ENCODE measurements at places on chromosomes 5 and 9.

GRCh38 chr9:19998153-19998552, 209.3 kb upstream of the SLC24A2 start:
- no peak for DNase-seq

GRCh38 chr9:133356391-133357091, at the start of the genes SURF1 and SURF2:
Gene SURF1 (minus strand): TSS chr9:133356487. CDS start chr9:133356453, 34 bp downstream.
Gene SURF2 (plus strand): TSS chr9:133356550. CDS start chr9:133356593, 43 bp downstream.
- DNase-seq, result peak; percentile 90

DNA sequence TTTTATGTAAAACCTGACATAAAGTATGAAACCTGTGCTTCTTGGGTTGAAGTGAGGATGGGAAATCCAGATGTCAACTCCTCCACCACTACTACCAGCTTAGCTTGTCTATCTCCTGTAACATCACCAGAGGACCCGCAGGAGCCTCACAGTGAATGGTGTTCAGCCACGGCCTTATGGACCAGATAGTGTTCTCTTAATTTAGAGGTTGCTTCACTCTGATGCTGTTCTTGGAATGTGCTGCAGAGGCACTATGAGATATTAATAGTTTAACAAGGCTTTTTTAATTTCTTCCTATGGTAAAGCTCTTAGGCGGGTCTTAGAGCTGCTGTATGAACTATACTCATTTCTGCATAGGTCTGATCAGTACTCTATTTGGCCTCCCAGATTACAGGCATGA, 27.9 kb downstream of the NFX1 start:
- DNase-seq, result no peak

- no peak for DNase-seq
These were observed 164.0 kb downstream of the TTC39B start for GRCh38 chr9:15142878-15143534.

GRCh38 chr9:85478847-85479246, 262.9 kb downstream of the AGTPBP1 start:
- no peak for DNase-seq

DNA sequence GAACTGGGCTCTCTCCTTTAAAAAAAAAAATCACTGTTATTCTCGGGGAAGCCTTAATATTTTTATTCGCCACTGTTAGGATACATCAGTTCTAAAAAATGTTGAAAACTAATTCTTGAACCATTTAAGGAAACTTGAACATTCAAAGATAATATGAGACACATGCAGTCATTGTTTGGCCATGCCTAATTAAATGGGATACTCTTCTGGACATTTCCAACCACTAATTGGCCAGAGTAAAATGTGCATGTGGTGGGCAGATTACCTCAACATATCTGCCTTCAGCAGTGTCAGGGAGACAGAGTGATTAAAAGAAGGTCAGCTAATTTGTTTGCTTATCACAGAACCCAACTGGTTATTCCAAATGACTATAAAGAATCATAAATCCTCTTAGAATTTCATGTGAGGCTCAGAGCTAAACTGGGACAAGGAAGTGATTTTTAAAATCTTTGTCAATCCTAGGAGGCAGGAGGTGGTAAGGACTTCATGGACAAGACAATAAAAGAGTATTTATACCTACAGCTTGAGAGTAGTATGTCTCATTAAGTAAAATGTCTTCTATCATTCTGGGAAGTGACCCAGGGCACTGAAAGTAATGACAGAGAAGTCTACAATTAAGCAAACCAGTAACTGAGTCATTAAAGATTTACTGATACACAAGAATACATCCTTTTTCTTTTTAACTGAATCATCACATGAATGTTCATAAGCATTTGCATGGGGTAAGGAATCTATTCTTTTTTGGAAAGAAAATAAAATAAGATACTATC, 242.9 kb upstream of the TRPM3 start:
- DNase-seq, result no peak

DNA sequence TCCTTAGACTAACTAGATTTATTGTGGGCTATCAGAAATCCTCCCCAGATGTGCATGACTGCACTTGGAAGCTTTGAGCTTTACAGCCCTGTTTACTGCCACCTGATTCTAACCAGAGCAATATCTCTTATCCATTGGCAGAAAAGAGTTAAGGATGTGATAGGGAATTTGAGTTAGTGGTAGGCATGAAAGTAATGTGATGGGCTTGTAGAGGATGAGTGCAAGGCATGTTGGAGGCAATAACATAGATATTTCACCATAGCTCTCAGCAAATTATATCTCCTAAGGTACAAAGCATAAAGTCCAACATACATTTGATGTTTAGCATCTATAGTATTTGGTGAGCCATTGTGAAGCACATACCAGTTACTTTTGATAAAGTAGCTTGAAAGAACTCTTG, 103.8 kb downstream of the INVS start:
- no peak for DNase-seq

GRCh38 chr5:16981700-16982099, 45.6 kb upstream of the MYO10 start:
- DNase-seq, result no peak

DNA sequence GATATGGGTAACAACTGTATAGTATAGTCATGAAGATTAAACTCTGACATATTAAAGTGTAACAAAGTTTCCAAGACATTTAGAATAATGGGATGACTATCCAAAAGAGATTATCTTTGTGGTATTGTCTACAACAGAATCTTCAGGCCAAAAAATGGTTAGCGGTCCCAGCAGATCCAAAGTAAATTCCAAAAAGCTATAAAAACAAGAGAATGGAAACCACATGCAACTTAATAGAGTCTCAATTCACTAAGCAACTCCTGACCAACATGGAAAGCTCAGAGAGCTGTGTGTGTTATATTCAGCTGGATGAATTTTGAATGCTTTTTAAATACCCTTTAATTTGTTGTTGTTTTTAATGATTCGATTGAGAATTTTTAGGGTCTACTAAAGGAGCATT, 688.2 kb downstream of the CETN3 start:
- no peak for DNase-seq

DNA sequence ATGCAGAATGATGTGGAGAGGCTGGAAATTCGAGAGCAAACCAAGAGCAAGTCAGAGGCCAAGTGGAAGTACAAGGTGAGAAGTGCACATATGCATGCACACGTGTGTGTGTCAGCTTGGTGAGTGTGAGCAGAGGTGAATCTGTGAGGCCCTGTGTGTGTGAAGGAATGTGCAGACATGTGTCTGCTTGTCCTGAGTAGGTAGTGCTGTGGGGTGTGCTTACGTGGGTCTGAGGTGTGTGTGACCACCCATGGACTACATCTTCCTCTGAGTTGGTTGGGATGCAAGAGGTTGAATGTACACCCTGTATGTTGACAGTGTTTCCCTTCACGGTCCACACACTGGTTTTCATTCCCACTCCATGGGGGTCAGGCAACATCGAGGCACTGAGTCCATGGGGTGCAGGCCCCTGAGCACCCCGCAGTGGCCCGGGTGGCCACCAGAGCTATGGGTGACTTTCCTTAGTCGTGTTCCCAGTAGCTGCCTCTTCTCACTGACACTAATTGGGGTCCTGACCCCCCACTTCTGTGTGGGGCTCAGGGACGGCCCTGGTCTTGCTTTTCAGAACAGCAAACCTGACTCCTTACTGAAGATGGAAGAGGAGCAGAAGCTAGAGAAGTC, 86.7 kb downstream of the PHF2 start:
- no peak for DNase-seq

DNA sequence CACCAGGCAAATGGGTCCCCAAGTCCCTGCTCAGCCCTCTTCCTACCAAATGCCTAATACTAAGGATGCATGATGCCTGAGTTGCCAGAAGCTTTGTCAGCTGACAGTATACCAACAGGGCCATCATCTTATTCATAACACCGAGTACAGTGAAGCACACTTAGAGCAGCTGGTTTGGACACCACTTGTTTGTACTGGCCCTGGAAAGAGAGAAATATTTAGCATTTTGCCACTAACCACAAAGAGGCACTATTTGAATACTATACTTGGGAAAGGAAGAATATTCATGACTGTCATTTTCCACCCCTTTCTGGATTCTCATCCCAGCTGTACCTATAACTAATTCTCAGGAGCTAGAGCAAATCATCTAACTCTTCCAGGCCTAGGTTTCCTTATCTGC, 364.4 kb upstream of the KIF2A start:
- no peak for DNase-seq

- no peak for DNase-seq
These were observed 492.5 kb downstream of the MAT2B start for GRCh38 chr5:163997965-163998364.

GRCh38 chr9:5563886-5564285, 53.6 kb downstream of the PDCD1LG2 start:
- DNase-seq, result no peak

- DNase-seq, result no peak
These were observed 131.9 kb upstream of the POU5F2 start for GRCh38 chr5:93873211-93873736.

- DNase-seq, result no peak
These were observed 201.8 kb upstream of the CDKN2B start for GRCh38 chr9:22210936-22211335.

DNA sequence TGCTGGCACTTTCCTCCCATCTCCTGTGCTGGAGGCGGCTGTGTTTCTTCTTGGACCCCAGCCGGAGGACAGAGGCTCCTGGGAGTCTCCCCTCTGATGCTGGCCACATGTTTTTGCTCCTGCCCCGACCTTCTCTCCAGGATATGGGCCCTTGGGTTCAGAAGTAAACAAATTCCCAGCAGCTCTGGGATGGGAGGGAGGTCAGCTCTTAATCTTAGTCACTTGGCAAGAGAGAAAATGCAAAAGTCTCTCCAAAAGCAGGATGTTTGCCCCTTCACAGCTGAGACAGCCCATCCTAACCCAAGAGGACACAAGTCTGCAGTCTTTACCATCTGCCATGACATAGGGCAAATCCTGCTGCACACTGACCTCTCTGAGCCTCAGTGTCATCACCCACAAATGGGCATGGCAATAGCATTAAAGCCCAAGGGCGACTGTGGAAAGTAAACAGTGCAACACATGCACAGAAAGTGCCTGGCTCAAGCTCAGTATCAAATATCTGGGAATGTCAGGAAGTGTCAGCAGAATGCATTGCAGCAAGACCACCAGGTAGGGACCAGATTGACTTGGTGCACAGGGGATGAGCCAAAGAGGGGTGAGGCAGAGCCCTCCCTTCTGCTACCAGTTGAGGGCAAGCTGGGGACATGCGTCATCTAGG, 117.0 kb upstream of the CXCL14 start:
- no peak for DNase-seq

DNA sequence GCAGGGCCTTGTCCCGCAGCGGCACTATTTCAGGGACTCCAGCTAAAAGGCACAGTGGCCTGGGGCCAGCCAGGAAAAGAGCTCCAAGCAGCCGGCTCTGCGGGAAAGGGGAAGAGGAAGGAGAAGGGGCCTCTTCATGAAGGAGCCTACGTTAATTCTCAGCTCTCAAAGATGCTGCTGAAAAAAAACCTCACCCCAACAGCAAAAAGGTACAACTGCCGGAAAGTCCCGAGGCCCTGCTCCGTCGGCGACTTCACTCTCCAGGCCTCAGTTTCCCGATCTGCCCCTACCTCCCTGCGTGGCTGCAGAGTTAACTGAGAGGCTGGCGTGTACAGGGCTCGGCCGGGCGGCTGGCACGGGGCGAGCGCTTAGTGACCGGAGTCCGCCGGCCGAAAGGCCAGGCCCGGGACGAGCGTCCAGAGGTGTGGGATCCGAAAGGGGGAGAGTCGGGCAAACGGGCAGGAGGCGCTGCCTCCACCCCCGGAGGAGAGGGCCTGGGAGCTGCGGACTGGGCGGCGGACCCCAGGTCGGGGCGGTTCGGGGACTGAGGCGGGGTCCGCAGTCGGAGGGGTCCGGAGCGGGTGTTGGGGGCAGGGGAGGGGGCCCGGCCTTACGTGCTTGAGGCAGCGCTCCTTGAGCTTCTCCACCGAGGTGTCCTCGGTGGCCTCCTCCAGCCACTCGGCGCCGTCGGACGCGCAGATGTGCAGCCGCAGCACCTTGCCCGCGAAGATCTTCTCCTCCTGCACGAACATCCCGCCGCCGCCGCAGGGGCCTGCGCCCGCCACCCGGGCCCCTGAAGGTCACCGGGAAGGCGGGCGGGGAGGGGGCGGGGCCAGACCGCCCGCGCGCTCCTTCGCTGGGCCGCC, 529 bp downstream of the UBAC1 start:
- peak; percentile 60 for DNase-seq

GRCh38 chr9:125966466-125966865, 219.3 kb downstream of the PBX3 start:
- no peak for DNase-seq

DNA sequence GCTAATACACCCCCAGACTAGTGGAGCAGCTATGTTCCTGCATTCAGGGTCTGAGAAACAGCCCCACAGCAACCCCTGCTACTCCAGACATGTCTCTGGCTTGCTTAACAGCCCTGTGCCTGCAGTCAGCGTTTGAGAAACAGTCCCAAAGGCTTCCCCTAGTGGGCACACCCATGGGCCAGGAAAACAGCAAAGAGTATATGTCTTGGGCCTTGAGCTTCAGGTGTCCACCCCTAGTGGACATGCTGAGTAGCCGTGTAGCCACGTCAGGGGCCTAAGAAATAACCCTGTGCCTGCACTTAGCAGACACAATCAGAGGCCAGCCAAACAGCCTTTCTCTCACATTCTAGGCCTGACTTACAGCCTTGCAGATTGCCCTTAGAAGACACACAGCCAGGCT, 698.6 kb downstream of the PTPRD start:
- no peak for DNase-seq

DNA sequence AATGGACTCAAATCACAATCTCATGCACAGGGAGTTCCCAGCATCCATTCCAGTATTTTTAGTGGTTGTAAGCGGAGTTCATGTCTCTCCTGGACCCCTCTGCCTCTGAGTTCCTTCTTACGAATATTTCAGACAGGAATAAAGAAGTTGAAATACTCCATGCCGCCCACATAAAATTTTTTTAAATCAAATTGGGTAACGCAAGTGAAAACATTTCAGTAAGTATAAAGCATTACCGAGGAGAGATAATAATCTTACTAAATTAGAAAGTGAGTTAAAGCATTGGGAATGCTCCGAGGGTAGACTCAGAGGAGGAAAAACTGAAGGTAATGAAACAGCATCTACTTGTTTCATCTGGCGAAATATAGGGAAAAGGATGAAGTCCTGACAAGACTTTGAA, 317.6 kb downstream of the ARRDC3 start:
- no peak for DNase-seq

DNA sequence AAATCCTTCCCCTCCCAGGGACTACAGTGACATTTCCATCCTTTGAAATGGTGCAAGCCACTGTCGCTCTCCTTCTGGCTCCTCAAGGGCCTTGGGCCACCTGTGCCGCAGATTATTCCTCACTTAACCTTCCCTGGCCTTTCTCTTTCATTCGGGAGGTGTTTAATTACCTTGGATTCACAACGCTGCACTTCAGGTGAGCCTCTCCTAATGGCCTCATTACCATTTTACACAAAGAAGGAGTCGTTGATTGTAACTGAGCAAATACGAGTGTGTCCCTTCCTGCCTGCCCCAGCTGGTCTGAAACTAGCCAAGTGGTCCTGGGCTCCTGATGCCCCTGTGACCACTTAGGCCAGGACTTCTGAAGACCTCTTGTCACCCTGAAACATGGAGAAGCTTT, 205.0 kb downstream of the CRB2 start:
- no peak for DNase-seq

DNA sequence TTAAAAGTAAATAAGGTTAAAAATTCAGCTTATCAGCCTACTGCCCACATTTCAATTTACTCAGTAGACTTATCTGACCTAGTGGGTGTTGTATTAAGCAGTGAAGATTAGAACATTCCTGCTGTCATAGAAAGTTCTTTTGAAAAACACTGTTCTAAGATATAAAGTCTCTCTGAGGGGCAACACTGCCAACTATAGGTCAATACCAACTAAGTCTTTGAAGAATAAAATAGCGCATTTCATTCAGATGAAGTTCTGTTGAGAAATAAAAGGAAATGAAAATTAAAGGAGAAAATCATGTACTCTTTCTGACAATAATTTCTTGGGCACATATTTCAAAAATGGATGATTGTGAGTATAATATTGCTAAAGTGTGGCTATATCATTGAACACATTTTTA, 86.8 kb downstream of the PTPRD start:
- no peak for DNase-seq

- no peak for DNase-seq
These were observed 154.4 kb downstream of the AUH start for GRCh38 chr9:91207397-91207728.

Data from ureter (tissue), 1 donor.